B cell (primary cell): ENCODE measurements at places on chromosomes 13 and 19. TPM values are rescaled to one million over a fixed set of nuclear protein-coding genes. Genes with fewer than 3 reads are reported as not detected.

NALCN gene
- not detected in 2 replicates for total RNA-seq

STX10 gene
- 48.4 and 59.0 TPM in 2 replicates for total RNA-seq

ERCC5 gene
- total RNA-seq = 88.3 and 100 TPM in 2 replicates

GJB2 gene
- total RNA-seq = not detected in 2 replicates

ZNF471 gene
- 4.7 and 5.9 TPM in 2 replicates for total RNA-seq

MKNK2 gene
- total RNA-seq = 777 and 813 TPM in 2 replicates

NXNL1 gene
- total RNA-seq = not detected in 2 replicates

BEST2 gene
- total RNA-seq = not detected in 2 replicates

C13orf46 gene
- total RNA-seq = 4.8 and 5.4 TPM in 2 replicates
